ENCODE measurements at places on chromosomes 12 and 14.

- no peak for DNase-seq
Observed at GRCh38 chr12:57616383-57617101, 5.3 kb downstream of the ARHGEF25 start.

DNA sequence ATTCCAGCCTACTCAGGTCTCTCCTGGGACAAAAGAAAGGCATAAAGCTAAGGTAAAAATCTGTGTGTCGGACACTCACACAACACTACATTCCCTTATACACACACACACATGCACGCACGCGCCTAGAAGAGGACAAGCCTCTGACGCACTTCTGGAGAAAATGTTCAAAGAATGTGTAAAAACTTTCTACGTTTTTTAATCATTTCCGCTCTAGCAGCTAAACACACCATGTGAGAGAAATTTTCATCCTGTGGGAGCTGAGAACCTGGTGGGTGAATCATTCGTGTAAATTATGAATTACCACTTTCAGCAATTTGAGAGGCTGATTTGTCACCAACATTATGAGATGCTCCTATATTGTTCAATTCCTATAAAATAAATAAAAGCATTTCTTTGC lies 494.5 kb downstream of the TMEM132D start:
- no peak for DNase-seq

DNA sequence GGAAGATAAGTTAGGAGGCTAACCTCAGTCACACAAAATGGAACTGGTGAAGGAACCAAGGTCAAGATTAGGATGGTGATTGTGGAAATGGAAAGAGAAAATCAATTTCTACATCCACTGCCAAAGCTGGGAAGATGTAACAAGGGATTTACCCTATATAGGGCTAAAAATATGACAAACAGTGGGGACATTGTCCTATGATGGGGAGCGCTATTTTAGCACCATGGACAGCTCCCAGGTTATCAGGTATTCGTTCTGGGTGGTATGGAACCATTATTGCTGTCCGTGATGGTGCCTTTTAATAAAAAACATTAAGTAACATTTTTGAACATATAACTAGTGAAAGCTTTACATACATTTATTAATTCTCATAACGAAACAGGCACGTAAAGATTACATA lies 124.0 kb downstream of the NDUFA12 start:
- DNase-seq, result no peak

DNA sequence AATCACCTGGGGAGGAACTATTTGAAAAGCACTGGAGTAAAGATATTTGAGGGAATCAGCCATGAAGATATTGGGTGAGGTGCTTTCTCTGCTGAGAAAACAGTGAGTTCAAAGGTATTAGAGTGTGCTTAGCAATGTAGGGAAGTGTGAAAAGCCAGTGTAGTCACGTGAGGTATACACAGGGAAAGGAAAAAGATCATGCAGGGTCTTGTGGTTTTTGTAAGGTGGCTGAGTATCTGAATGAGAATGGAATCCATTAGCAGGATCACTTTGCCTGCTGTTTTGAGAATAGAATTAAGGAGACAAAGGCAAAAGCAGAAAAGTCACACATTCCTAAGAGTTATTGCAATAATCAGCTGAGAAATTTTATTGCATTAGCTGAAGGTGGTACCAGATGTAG lies 193.0 kb downstream of the PIK3C2G start:
- no peak for DNase-seq

GRCh38 chr14:60089221-60089620 lies 2.5 kb upstream of the PCNX4 start:
- no peak for DNase-seq
